ENCODE measurements at places on chromosomes 12 and 14.

DNA sequence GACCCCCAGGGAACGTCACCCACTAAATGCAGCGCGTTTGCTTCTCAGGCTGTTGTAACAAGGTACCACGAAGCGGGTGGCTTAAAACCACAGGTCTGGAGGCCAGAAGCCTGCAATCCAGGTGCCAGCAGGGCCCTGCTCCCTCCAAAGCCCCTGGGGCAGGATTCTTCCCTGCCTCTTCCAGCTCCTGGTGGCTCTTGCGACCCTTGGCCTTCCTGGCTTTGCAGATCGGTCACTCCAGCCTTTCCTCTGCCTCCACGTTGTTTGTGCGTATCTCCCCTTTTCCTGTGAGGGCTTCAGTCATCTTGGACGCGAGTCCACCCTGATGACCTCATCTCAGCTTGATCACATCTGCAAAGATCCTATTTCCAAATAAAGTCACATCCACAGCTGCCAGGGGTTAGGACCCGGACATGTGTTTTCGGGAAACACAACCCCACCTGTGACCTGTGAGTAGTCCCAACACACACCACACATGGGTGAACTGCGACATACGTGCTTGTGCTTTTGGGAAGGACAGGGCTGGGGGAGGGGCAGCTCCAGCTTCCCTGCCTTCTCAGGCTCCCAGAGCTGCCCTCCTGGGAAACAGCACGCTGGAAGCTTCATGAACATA lies 114.5 kb upstream of the NCOR2 start:
- no peak for DNase-seq

- DNase-seq: no peak
Observed at GRCh38 chr14:64955297-64955696, 12.8 kb upstream of the GPX2 start.

DNA sequence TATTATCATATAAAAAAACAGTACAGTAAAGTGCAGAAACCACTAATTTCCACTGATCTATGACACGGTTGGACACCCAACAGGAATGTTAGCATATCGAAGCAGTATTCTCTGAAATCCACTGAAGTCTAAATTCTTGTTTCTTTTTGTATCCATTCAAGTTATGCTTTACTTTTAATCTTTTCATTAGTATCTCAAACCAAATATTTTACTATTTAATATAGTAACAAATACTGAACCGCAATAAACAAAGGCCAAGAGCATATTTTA lies 41.1 kb downstream of the ATXN2 start:
- DNase-seq: no peak

- DNase-seq: no peak
Observed at GRCh38 chr12:107801150-107801549, 26.6 kb downstream of the ASCL4 start.

- no peak for DNase-seq
Observed at GRCh38 chr12:109706747-109707469, 6.7 kb upstream of the FAM222A start.

- no peak for DNase-seq
Observed at GRCh38 chr12:104570174-104570907, 113.6 kb downstream of the CHST11 start.

DNA sequence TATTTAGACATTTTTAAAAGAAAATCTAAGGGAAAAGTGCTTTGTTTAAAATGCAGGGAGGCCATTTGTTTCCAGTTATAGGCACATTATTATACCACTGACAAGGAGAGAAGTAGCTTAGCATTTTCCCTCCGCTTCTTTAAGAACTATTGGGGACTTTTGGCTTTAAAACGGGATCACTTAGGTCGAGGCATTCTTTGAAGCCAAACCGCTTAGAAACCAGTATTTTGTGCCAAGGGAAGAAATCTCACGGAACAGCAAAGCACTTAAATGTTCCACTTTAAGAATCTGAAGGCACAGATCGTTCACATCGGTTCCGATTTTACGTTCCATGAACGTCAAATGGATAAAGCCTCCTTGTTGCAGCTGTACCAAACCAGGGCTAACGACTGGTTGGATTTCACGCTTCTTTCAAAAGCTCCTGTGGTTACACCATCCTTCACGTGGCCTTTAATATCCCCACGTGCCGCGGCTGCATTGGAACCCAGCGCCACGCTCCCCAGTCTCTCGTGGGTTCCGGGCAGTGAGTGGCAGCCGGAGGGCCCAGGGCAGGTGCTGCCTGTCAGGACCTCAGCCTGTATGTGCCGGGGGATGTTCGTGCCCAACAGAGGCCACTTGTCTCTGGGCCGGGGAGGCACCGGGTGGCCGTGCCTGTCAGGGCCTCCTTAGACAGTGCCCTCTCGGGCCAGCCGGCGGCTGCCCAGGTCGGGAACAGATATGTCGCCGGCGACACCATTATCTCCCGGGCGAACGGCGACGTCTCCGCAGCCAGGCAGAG lies 195.4 kb downstream of the KIF26A start:
- no peak for DNase-seq

- DNase-seq: no peak
Observed at GRCh38 chr12:103909811-103910210, 20.4 kb upstream of the HSP90B1 start.

DNA sequence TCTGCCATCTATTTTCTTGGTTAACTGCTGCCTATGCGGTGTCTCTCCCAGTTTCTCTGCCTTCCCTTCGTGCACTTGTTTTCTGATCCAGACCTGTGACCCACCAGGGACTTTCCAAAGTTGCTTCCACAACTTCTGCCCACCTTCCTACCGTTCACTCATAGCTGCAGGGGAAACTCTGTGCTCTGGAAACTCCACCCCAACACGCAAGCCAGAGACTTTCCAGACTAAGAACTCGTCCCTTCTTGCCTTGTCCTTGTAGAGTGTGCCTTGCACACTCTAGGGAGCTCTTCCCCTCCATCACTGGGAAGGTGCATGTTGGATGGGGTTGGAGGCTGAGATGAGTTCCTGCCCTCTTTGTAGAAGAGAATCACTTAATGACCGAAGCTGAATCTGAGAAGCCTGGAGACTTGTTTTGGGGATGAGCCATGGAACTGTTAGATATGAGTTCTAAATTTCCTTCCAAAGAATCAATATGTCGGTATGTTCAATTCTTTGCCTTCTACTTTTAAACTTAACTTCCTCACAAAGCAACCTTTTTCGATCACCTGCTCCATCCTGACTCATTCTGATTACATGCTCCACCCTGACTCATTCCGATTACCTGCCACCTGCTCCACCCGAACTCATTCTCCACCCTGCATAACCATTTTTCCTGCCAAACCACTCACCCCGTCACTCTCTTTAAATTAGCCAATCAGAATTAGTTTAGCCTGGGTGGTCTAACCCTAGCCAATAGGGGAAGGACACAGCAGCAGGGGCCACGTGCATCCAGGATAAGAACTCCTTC lies 82.1 kb upstream of the CAPRIN2 start:
- DNase-seq: no peak

GRCh38 chr12:47218191-47218654 lies 138.5 kb upstream of the AMIGO2 start:
- no peak for DNase-seq

GRCh38 chr14:68234101-68234905 lies 414.7 kb downstream of the RAD51B start:
- DNase-seq: no peak

- DNase-seq: no peak
Observed at GRCh38 chr14:102055181-102055901, 31.5 kb downstream of the HSP90AA1 start.

- no peak for DNase-seq
Observed at GRCh38 chr12:7832059-7832696, 40.5 kb downstream of the SLC2A14 start.

GRCh38 chr14:74134484-74134883 lies 49.7 kb downstream of the LIN52 start:
- no peak for DNase-seq

GRCh38 chr14:59267046-59267445 lies 78.6 kb downstream of the DAAM1 start:
- DNase-seq: no peak

DNA sequence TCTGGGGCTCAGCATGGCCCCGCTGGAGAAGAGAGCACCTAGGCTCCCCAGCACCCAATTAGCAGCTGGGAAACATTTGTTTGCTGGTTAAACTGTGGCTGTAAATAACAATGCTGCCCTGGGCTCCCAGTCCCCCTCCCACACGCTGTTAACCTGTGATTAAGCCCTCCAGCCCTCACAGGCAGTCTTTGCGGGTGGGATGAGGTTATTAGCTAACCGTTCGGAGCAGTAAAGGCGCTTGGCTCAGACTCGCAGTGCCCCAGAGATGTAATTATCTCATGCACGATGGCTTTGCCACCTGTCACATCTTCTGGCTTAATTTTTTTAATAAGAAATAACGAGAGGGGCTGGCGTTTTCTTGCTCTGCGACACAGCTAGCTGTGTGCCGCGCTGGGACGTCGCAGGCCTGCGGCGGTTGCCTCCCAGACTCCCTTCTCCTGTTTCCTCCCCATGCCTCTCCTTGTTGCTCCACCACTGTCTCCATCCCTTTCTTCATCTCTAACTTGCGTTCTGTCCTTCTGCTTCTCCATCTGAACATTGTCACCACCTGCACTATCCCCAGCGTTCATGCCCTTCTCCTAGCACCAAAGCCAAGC lies 239.2 kb upstream of the FKBP4 start:
- no peak for DNase-seq

GRCh38 chr12:51437431-51437830 lies 12.8 kb downstream of the SLC4A8 start:
- DNase-seq: no peak

DNA sequence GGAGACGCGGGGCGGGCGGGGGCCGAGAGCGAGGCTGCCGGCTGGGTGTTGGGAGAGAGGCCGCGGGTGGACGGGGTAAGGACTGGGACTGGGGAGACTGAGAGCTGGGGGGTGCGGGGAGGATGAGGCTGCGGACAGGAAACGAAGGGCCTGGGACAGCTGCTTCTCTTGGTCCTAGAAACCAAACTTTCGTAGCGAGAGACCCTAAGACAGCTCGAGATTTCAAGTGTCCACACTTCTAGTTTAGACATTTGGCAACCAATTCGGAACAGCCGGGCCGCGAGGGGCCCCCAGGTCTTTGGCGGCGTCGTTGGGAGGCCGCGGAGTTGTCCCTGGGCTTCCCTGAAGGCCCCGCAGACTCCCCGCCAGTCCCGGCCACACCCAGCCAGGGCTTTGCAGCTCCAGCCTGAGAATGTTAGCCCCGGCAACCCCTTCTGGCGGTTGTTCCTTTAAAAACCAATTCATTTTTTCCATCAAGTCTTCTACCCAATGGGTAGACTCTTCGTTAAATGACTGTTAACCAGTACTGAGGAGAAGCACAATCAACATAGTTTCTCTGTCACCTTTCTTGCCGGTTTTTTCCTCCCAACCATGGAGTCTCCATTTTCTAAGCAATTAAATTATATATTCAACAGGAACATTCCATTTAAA lies 11.5 kb downstream of the NKX2-1 start:
- no peak for DNase-seq

- DNase-seq: no peak
Observed at GRCh38 chr12:132480623-132481132, 9.3 kb upstream of the FBRSL1 start.

GRCh38 chr12:113103756-113104450 lies 31.7 kb downstream of the RASAL1 start:
- peak; percentile 68 for DNase-seq

- DNase-seq: no peak
Observed at GRCh38 chr14:101903111-101903561, 61.2 kb upstream of the DYNC1H1 start.

- DNase-seq: no peak
Observed at GRCh38 chr12:75706786-75707605, 195.6 kb upstream of the KRR1 start.

GRCh38 chr12:34021071-34021470 lies 1.2 kb upstream of the ALG10 start:
- no peak for DNase-seq

GRCh38 chr12:14937014-14937413 lies 1.3 kb downstream of the ERP27 start:
- no peak for DNase-seq

DNA sequence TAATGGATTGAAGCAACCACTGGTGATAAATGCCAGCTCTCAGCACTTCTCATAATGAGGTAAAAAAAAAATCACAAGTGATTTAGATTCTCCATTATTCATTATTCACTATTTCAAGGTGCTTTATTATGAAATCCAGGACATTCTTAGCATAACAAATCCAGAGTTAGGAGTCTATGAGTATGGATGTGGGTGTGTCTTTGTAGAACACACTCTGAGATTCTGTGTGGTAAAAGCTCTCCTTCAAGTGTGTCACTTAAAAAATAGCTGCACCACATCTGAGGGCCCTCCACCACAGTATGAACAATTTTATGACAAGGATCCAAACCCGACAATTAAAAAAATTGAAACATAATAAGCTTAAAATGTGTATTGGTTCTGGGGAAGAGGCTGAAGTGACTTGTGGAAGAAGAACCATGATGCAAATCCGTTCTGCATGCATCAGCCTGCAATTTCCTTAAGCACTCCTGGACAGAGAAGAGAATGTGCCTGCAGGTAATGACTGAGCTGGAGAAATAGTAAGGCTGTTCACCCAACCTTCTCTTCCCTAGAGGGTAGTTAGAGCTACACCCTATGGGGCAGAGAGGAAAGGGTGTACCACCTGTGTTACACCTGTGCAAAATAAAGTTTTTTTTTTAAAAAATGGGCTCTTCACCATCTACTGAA lies 488.5 kb upstream of the MGAT4C start:
- no peak for DNase-seq

- no peak for DNase-seq
Observed at GRCh38 chr12:14408208-14408607, 42.7 kb downstream of the ATF7IP start.

- DNase-seq: no peak
Observed at GRCh38 chr14:24699052-24699451, 65.1 kb upstream of the GZMB start.

- DNase-seq: no peak
Observed at GRCh38 chr12:104850781-104851180, 107.3 kb downstream of the SLC41A2 start.

GRCh38 chr12:51200806-51201205 lies 17.1 kb downstream of the POU6F1 start:
- DNase-seq: no peak

DNA sequence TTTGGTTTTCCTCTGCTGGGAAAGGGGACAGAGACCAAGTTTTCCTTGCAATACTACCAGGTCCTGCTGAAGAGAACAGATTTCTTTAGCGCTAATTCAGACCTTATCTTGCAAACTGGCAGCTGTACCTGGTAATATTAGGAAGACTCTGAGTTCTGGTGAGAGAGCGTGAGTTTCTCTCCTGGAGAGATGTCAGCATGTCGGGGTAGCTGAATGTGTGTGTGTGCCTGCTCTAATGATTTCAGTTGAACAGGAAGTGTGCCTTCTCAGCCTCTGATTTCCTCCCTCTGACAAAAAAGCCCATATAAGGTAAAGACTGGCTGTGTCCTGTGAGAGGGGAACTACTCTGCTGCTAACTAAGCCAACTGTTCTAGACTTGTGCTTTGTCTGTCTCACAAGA lies 10.3 kb upstream of the ERP27 start:
- DNase-seq: no peak

- no peak for DNase-seq
Observed at GRCh38 chr14:37580146-37580545, 14.9 kb downstream of the FOXA1 start.

DNA sequence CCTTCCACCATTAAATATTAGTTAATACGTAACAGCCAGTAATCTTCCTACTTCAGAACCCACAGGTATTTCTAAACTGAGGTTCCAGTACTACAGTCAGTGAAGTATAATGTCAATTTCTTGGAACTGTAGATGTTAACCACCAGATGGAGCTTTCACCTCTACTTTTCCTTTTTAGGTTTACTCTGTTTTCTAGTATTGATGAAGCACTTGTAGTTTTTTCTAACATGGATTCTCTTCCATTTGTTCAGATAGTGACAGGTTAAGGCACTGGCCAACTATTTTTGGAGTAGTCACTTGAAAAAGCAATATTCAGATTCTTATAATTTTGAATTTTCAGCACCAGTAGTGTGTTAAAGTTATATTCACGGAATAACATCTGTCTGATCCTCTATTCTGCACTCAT lies 4.6 kb upstream of the SEC23A start:
- DNase-seq: no peak

GRCh38 chr12:3661028-3661427 lies 91.9 kb downstream of the CRACR2A start:
- no peak for DNase-seq

Measured in activated effector memory CD4-positive, alpha-beta T cell treated with Interleukin-2 at 50 U/mL for 16 hours (primary cell).